ENCODE measurements at places on chromosomes 2 and 18. TPM values are rescaled to one million over a fixed set of nuclear protein-coding genes. Genes with fewer than 3 reads are reported as not detected.

The ANKRD23 gene
- 2.4 TPM for total RNA-seq

The UGT1A10 gene
- total RNA-seq: not detected

The TLX2 gene
- not detected for total RNA-seq

The DAW1 gene
- 2.0 TPM for total RNA-seq

The C2orf15 gene
- total RNA-seq: not detected

The MYL12B gene
- 634 TPM for total RNA-seq

The TTC21B gene
- 18.0 TPM for total RNA-seq
